Stimulated activated CD4-positive, alpha-beta T cell treated with anti-CD3 and anti-CD28 coated beads, Interleukin-15, amount 100 ng/mL, for 24 hours (primary cell): ENCODE measurements at places on chromosomes 7 and 10.

- DNase-seq: no peak
These were observed 83.4 kb downstream of the NEURL1 start for GRCh38 chr10:103576862-103577261.

DNA sequence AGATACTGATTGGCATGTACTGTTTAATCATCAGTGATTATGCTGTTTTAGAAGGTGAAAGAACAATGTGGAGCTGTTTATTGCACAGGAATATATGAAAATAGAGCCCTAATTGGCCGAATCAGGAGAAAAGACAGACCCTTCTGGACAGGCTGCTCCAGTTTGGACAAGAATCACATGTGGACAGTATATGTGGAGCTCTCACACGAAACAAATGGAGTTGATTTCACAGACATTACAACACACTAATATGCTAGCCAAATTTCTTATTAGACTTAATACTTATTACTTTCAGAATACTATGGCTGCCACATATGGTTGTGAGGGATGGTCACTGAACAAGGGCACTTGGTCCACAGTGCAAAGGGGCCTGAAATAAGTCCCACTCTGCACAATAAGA lies 15.5 kb downstream of the TWIST1 start:
- DNase-seq: no peak

GRCh38 chr7:25949736-25950487 lies 202.1 kb upstream of the NFE2L3 start:
- DNase-seq: peak; percentile 9

- DNase-seq: no peak
These were observed 19.5 kb downstream of the HDAC9 start for GRCh38 chr7:18515067-18515466.

DNA sequence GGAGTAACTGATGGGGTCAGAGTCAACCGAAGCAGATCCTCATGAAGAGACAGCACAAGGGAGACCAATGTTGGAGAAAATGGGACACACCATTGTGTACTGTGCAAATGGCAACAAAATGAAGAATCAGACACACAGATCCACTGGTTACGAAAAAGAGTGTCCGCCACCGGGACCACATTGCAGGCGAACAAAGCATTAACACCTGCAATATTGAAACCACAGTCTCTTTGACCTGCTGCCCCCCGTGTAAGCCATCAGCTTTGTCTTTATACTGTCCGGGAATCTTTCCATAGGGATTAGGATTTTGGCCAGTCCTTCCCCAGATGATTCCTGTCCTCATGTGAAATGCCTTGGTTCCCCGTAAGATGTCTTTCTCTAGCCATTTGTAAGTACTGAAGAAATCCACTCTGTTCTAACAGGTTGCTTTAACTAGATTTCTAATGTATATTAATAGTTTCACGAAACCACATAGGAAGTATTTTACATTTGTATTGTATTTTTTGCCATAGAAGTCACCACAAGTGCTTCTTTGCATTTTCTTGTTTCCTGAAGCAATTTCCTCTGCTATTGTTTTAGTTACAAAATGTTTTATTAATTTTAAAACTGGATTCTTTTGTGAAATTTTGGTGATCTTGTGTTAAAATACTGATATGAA lies 140.8 kb upstream of the NFE2L3 start:
- DNase-seq: no peak
